ENCODE measurements at places on chromosomes 6 and 20.

DNA sequence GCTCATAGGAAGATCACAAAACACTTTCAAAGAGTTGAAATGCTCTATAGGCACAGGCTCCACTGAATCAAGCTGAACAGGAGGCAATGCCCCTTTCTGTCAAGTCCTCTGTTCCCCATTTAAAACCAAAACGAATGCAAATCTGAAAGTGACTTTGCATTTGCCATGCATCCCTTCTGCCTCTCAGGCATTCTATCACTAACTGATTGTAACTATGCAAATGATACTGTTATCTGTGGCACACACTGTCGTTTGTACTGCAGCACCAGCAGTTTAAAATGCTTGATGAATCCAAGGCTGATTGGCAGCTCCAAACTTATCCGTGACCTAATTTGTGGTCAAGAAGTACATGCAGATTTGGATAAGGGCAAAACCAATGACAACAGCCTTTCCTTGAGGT is 1067.5 kb upstream of the MAP3K7 start:
- no peak for DNase-seq

DNA sequence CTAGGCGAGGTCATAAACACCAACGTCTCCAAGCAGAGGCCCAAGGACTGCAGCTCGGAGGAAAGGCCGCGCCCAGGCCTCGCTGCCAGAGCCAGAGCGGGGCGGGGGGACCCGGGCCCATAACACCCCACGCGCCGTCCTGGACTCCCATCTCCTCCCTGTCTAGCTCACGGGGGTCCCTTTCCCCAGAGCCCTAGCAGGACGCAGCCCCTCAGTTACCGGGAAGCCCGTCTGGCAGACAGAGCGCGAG is 44.9 kb downstream of the MDFI start:
- no peak for DNase-seq

DNA sequence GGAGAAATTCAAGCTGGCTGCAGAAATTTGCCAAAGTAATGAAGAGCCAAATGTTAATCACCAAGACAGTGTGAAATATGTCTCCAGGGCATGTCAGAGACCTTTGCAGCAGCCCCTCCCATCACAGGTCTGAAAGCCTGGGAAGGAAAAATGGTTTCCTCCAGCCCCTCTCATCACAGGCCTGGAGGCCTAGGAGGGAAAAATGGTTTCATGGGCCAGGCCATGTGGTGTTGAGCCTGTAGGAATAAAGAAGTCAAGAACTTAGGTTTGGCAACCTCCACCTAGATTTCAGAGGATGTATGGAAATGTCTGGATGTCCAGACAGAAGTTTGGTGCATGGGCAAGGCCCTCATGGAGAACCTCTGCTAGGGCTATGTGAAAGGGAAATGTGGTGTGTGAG is 185.0 kb downstream of the SLC35F1 start:
- DNase-seq, result no peak

- DNase-seq, result no peak
Observed at GRCh38 chr6:108751851-108752732, 96.1 kb upstream of the ARMC2 start.

- DNase-seq, result no peak
Observed at GRCh38 chr6:143150281-143150680, 89.6 kb downstream of the AIG1 start.

DNA sequence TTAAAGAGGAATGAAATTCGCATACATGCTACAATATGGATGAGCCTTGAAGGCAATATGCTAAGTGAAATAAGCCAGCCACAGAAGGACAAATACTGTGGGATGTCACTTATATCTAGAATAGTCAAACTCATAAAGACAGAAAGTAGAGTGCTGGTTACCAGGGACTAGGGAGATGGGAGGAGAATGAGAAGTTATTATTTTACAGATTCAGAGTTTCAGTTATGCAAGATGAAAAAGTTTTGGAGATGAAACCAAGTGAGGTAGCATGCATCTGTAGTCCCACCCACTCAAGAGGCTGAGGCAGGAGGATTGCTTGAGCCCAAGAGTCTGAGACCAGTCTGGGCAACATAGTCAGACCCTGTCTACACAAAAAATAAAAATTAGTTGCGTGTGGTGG is 82.5 kb upstream of the ARID1B start:
- DNase-seq, result no peak

- no peak for DNase-seq
Observed at GRCh38 chr6:10210052-10210451, 204.8 kb downstream of the TFAP2A start.

- no peak for DNase-seq
Observed at GRCh38 chr6:49341869-49342268, 121.2 kb downstream of the MMUT start.

DNA sequence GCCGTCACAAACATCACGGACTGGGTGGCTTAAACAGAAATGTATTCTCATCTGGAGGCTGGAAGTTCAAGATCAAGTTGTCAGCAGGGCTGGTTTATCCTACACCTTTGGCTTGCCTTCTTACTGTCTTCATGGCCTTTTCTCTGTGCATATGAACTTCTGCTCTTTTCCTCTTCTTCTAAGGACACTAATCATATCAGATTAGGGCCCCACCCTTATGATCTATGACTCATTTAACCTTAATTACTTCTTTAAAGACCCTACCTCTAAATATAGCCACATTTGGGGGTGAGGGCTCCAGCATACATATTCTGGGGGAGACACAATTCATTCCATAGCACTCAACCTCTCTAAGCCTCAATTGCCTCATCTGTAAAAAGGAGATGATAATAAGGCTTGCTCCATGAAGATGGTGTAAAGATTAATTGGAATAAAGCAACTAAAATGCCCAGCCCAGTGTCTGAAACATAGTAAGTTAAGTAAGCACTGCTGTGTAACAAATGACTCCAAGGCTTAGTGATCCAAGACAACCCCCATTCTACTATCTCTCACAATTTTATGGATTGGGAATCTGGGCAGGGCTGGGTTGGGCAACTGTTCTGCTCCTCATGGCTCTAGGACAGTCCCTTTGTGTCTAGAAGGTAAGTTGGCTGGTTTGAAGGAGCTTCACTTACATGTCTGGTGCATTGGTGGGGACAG is 119.8 kb downstream of the BANF2 start:
- DNase-seq, result no peak

GRCh38 chr6:161130541-161130940 is 139.0 kb downstream of the MAP3K4 start:
- DNase-seq, result no peak

DNA sequence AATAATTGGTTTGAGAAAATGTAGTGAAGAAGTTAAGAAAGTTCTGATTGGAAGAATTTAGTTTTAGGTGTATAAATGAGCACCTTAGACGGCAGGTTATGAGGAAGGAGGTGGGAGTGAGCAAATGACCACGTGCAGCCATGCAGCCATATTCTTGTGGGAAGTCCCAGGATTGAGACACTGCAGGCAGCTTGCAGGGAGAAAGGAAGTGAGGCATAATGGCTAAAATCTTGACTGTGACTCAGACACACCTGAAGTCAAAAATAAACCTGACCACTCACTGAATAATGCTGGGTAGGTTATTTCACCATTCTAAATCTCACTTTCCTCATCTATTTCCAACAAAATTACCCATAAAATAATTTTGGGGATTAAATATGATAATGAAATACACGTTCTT is 16.6 kb downstream of the DSE start:
- no peak for DNase-seq

DNA sequence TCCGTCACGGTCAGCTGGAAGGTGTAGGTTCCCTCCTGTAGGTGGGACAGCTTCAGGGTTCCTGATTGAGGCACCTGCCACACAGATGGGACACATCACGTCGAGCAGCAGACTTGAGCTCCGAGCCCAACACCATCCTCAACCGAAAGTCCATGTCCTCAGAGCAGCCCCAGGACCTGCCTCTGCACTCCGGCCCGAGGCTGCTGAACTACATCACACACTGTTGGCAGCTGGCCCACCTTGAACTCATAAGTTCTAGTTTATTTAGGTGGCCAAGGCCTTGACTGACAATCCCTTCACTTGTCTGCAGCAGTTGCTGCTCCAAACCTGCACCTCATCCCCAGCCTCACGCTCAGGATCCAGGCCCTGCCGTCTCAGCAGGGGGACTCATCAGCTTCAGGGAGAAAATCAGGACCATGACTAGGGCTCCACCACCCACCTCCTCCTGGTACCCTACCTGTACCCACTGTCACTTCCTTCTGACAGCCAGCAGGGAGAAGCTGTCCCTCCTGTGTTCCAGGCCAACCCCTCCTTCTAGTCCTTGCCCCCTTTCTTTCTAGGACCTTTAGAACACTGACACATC is 21.0 kb downstream of the LRP11 start:
- no peak for DNase-seq

- DNase-seq, result no peak
Observed at GRCh38 chr6:129031051-129031599, 148.2 kb downstream of the LAMA2 start.

GRCh38 chr6:133503336-133503729 is 262.2 kb downstream of the EYA4 start:
- no peak for DNase-seq

DNA sequence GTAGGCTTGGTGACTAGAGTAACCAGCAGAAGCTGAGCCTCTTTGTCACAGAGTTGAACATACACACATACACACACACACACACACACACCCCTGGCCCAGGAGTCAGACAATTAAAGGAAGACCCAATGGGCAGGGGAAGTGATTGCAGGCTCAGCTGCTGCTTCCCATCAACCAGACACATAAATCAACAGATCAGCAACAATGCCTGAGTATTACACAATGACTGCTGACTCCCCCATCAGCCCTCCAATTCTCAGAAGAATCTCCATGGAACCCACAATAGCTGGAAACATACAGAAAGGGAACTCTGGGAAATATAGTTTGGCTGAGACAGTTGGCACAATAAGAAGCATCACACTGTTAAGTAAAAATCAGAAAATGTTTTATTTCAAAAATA is 270.4 kb upstream of the PLCB4 start:
- no peak for DNase-seq

DNA sequence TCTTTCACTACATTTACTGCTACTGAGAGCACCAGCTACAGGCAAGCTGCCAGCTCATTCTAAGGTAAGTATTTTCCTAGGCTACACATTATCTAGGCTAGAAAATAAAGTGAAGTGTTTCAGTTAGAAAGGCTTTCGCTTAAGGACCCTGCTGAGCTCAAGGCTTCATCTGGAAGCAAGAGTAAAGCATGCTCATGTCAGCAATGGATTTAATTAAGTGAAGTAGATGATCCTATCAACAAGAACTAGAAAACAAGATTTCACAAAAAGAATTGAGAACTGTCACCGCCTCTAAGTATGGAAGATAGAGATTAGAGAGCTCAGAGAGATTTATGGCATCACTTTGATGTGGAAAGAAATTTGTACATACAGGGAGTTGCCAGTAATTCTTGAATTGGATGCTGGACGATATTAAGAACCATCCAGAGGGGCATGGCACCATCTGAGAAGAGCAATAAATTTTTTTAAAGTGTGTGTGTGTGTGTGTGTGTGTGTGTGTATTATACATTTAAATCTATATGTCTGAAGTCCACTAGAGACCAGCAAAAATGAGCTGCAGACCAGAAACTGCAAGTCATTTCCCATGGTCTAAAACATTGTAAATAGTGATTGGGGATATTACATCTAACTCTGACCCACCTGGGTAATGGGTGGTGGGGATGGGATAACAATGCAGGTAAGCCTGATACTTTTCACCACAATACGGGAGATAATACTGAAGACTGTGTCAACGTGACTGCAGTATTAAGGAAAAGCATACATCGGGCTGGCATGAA is 105.2 kb upstream of the MAP7 start:
- no peak for DNase-seq

- no peak for DNase-seq
Observed at GRCh38 chr6:19857139-19857538, 20.0 kb downstream of the ID4 start.

GRCh38 chr6:6781873-6782227 is 193.3 kb downstream of the LY86 start:
- no peak for DNase-seq

DNA sequence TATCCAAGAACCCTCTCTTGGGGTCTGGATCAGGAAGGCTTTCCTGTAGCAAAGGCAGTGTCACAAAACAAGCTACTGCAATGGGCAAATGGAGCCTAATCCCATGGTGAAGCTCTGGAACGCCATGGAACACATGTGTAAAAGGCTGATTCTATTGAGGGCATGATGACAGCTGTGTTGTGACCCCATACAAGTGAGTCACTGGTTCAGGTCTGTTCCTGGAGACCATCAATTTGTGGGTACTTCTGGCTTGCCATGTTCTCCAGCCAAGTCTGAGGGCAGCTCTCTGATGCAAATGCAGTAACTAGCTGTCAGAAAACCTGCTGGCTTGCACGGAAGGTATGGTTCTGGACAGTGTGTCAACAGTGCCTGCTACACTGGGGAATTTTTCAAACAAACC is 33.3 kb upstream of the ECHDC1 start:
- DNase-seq, result no peak

DNA sequence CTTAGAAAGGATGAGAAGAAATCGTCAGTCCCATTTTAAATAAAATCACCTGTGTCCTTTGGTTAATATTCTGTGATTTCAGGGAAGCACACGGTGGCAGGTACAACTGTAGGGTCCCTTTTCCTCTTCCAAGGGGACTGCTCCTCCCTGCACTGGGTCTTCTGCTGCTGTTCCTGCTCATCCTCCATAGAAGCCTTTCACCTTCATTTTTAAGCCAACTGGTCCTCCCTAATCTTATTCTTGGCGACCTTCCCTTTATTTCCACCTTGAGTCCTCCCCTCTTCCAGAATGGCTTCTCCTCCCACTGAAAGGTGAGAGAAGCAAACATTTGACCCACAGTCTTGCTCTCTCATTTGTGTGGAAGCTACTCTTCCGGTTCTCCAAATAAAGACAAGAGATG is 4.4 kb upstream of the PRDM1 start:
- DNase-seq, result no peak

DNA sequence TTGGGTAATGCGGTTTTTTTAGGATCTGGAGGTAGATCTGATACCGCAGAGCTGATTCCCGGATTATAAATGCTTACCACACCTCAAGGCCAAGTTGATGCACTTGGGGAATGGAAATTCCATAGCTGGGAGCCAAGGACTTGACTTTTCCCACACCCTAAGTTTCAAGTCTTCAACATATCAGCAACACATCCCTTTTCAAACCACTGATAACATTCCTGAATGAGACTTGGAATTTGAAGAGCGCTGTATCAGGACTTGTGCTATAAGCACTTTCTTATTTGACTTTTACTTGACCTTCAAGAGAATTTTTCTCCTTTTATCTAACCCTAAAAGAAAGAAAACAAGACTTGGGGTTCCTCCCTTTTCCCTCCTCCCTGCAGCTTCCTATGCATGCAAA is 90.6 kb upstream of the NAA20 start:
- DNase-seq, result no peak

DNA sequence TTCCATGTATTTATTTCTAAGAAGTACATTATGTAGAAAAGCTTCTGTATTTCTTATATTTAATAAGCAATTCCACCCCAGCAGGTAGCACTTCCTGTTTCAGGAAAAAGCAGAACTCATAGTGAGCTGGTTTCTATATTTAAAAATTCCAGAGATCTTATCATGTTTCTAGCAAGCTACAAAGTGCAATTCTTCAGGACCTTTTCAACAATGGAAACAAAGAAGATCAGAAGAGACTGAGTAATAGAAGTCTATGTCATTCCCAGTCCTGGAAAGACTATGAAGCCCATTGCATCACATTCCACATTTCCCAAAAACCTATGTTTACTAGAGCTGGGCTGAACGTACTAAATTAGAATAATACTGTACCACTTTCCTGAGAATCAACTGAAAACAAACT is 302.6 kb upstream of the NRSN1 start:
- DNase-seq, result no peak

GRCh38 chr6:169898788-169899480 is 147.5 kb downstream of the ERMARD start:
- no peak for DNase-seq

GRCh38 chr6:139407718-139408222 is 33.3 kb upstream of the CITED2 start:
- no peak for DNase-seq

GRCh38 chr6:168741305-168741704 is 300.3 kb downstream of the SMOC2 start:
- DNase-seq, result no peak
